ENCODE measurements at places on chromosomes 12 and 14.
A peak's percentile ranks its signal among the peaks of the same experiment; 100 is the strongest.

GRCh38 chr12:121581686-121582429 lies 1.0 kb upstream of the KDM2B start:
- no peak for DNase-seq

GRCh38 chr14:89565607-89566006 lies 148.6 kb upstream of the FOXN3 start:
- DNase-seq = no peak

GRCh38 chr14:101851736-101852405 lies 90.4 kb downstream of the PPP2R5C start:
- no peak for DNase-seq

DNA sequence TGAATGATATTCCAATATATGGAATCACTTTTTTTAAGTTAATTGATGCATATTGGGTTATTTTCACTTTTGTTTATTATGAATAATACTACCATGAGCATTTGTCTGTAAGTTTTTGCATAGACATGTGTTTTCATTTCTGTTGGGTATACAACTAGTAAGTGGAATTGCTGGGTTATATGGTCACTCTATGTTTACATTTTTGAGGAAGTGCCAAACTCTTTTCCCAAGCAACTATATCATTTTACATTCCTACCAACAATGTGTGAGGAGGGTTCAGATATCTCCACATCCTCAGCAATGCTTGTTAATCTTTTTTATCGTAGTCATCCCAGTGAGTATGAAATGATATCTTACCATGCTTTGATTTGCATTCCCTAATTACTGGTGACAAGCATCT lies 64.0 kb downstream of the MON2 start:
- no peak for DNase-seq

DNA sequence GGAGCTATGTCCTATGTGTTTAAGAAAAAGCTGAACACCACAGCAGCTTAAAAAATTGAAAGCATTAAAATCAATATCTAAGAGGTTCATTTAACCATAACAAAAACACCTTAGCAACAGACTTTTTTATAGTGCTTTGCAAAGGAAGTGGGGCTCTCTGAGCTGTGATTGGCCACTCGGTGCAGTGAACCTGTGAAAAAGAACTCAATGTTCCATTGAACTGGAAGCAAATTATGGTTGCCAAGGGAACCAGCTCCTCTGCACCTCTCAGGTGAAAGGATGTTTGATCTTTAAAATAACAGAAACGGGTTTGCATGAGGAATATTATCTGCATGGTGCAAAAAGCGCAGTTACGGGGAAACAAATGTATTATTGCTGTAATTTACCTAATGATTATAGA lies 149.4 kb downstream of the SNAPC1 start:
- no peak for DNase-seq

GRCh38 chr14:96098309-96098998 lies 59.3 kb downstream of the C14orf132 start:
- no peak for DNase-seq

- DNase-seq = no peak
Measured at GRCh38 chr14:54794159-54794558, 108.5 kb downstream of the GCH1 start.

DNA sequence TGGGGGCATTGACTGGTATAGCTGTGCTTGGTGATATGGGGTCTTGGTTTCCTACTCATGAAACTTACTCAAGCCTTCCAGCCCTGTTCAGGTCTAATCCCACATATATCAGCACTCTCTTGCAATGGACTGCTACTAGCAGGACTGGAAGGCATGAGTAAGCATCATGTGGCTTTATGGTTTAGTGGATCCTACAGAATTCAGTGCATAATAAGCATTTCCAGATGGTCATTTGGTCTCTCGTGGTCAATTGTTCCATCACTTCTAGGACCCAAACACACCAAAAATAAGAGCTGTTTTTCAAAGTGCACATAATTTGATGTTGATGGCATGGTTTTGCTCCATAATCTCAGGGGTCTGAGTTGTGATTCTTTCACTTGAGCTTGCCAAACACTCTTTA lies 114.4 kb downstream of the LMNTD1 start:
- no peak for DNase-seq

- DNase-seq = no peak
Measured at GRCh38 chr14:82488473-82488872, 954.8 kb upstream of the SEL1L start.

DNA sequence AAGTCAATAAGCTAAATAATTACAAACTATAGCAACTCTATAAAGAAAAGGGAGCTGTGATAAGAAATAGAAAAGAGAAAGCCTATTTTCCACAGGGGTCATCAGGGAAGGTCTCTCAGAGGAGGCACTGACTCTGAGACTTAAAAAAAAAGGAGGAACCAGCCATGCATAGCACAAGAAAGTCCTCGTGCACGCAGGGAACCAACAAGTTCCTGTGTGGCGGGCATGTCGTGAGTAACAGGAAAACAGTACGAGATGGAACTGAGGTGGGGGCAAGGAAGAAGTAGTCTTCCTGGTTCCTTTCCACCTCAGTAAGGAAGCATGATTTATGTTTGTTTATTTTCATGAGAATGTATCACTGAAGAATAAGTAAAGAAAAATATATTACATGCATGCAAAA lies 367.0 kb upstream of the TMEM132C start:
- no peak for DNase-seq

- DNase-seq = no peak
Measured at GRCh38 chr12:28893365-28893764, 255.7 kb upstream of the FAR2 start.

DNA sequence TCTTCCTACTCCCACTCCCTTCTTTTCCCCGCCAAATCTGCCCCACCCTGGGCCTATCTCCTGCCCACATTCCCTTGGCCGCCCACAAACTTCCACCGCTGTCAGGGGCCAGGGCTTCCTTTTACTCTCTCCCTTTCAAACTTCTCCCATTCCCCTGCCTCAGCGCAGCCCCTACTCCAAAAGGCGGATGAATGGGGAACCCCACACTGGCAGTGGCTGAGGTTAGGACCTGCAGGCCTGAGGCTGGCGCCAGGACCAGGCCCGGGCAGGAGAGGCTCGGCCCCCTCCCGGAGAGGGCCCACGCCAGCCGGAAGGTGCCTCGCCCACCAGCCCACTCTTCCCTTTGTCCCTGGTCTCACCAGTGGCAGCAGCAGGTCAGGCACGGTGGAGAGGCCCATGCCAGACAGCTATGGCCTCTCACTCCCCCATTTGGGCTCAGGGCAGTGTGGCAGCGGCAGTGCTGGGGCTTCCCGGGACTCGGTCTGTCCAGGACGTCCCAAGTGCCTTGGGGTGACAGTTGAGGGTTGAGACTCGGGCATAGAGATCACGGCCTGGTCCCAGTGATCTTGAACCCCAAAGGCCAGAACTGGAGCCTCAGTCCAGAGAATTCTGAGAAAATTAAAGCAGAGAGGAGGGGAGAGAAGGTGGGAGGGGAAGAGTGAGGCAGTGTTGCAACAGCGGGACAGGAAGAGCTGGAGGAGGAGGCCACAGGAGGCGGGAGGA lies at the start of gene TNFRSF1A:
Gene TNFRSF1A, minus strand, starts transcription at position 660 of the 723 bp plus-strand sequence. Its CDS starts 262 bp downstream, at position 398.
- peak; percentile 22 for DNase-seq

DNA sequence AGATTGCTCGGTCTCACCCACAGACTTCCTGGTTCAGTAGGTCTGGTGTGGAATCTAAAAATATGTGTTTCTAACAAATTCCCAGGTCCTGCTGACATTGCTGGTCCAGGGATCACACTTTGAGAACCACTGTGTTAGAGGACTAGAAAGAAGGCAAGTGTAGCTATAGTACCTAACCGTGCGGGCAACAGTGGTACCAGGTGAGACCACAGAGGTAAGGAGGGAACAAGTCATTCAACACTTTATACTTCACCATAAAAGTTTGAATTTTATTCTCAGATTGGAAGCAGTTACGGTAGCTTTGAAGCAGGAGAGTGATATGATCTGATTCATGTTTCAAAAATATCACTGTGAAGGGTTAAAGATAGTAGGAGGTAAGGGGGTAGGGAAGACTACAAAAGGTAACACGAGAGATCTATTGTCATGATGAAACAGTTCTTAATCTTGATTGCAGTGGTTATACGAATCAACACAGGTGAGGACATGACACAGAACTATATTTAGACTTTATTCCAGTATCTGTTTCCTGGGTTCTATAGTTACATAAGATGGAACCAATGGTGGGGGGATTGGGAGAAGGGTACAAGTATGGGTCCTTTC lies 73.5 kb downstream of the CDK17 start:
- DNase-seq = no peak
